ENCODE measurements at places on chromosomes 7 and 10.

DNA sequence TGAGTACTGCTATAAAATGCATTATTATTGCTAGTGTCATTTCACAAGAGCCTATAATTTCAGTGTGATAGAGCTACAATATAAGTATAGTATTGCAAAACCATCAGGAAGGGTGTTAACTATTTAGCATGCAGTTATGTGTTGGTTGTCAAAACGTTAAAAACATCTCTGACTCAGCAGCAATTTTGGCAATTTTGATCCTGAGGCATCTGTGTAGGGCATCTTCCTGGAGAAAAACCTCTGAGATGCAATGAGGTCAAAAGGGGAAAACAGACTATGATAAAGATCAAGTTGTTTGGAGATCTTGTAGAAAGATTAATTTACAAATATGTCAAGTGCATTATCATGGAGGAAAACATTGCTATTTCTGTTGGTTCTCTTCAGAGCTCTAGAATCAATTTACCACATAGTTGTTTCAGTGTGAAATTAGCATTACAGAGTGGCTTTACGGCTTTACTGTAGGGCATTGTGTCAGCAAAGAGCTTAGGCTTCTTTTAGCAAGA is 5.3 kb downstream of the CFTR start:
- DNase-seq, result no peak

DNA sequence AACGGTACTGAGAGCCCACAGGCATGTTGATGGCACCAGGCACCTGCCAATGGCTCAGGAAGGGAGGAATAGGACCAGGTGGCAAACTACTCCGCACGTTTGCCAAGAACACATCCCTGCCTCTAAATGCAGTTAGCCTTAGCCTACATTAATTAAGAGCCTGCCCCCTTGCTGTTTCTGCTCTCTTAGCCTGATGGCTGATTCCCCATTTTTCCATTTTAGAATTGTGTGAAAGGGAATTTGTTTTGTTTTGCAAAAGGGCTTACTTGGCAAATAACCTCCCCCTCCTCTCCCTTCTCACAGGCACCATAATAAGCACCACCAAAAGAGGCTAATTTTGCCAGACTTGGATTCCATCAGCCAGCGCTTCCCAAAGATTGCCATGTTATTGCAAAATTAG is 1203.2 kb downstream of the SORCS3 start:
- DNase-seq, result no peak

DNA sequence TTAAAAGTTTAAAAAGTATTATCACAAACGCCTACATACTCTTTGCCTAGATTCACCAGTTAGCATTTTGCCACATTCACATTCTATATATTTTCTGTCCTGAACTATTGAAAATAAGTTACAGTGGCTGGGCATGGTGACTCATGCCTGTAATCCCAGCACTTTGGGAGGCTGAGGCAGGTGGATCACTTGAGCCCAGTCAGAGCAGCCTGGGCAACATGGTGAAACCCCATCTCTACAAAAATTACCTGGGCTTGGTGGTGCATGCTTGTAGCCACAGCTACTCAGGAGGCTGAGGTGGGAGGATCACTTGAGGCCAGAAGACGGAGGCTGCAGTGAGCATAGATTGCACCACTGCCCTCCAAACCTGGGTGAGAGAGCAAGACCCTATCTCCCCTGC is 5.3 kb downstream of the ARPC1A start:
- no peak for DNase-seq

DNA sequence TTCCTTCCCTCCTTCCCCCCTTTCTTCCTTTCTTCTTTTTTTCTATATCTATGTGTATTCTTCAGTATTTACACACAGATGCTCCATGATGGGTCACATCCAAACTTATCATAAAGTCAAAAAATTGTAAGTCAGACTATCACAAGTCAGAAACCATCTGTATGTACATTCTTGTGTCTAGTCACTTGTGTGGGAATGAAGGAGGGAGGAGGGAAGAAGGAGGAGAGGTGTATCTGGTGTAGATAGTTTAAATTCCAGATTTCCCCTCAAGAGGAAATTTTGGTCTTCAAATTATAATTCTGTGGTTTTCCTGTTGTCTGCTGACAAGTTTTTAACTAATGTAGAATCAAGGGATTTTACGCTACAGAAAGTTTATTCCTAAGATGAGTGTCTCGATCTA is 287.2 kb downstream of the ETV1 start:
- DNase-seq, result no peak

DNA sequence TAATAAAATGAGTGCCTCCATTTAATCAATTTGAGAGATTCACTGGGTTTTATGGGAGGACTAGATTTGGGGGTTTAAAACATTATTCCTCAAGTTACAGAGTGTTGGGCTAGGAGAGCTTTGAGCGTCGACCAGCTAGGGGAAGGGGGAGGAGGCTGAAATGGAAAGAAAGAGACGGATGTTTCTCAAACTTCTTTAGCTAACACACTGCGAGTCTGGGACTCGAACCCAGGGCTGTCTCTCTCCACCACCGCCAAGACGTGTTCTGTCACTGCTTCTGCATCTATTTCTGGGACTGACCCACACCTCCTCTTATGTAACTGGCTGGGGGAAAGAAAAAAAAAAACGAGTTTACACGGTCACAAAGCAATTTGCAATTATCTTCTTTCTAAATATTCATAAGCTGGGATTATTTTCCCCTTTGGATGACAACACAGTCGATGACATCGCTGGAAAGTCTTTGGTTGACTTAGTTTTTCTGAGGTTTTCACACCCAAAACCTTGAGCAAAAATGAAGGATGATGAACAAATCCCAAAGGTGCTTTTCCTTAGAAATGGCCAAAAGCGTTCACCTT is 27.2 kb downstream of the CHST15 start:
- DNase-seq, result no peak

- no peak for DNase-seq
These were observed at the start of gene TMEM178B for GRCh38 chr7:141073641-141074161. TSS of gene TMEM178B (plus strand) at chr7:141074064.

DNA sequence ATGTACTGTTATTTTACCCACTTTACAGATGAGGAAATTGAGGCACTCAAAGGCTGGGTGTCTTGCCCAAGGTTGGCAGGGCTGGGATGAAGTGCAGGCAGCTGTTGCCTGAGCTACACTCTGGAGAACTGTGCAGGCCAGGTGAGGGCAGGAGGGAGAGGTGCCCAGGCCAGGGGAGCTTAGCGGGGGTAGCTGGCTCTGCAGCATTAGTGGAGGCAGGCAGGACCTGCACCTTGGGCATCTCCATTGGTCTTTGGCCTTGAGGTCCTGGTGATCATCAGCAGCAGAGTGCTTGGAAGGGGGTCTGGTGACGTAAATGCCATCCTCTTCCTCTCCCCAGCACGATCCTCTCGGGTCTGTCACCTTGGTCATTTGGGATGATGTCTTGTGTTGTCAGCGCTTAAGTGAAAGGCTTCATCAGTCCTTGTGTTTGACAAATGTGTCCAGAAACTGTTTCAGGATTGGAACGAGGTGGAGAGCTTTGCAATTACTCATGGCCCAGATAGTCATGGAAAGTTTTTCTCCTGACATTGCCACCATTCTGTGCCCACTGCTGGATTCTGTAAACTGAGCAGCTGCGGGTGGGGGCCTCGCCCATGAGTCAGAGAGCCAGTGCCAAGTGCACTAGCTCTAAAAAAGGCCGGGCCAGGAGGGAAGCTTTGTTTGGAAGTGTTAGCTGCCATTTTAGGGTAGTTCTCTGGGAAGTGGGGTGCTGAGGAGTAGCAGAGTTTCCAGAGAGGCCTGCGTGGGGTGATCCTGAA is 47.6 kb downstream of the TSPAN15 start:
- DNase-seq, result no peak

DNA sequence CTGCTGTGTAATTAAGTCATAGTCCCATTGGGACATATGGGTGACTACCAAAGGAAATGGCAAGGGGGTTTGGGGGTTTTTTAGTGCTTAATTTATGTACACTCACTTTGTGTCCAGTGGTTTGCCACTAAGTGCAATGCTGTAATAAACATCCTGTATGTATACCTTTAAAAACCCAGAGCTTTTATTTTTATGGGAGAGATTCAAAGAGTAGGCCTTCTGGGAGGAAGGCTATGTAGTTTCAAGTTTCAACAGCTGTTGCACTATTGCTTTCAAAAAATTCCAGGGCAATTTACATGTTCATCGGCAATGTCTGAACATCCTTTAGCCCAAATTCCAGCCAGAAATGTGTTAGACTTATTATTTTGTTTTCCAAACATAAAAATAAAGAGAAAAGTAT is 744.7 kb downstream of the XPNPEP1 start:
- DNase-seq, result no peak

DNA sequence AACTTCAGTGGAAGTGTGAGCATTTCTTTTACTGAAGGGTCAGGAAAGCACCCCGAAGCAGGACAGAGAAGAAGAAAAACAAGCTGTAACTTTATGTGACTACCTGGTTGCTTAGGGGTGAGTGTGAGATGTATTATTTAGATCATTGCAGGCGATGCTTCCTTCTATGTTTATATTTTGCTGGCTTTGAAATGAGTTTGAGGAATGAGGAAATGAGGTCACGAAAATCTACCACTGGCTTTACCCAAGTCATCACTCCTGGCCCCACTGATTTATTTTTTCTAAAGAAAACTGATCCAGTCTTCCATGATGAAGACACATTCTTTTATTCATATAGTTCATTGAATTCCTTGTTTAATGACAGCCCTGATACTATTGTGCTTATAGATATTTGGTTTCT is 716.6 kb upstream of the FZD8 start:
- DNase-seq, result no peak

DNA sequence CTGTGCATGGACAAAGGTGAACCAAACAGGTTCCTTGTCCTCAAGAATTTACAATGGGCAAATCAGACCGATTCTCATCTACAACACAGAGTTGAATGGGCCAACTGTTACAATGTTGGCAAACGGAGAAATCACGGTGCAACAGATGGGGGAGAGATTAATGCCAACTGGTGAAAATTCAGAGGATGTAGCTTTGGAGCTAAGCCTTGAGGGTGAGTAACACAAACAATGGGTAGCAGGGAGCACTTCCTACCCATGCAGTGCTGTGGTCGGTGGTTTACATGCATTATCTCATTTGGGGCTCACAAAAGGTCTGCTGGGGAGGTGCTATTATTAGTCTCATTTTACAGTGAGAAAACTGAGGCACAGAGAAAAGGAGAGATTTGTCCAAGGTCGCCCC is 902 bp upstream of the NFE2L3 start:
- DNase-seq, result no peak

- no peak for DNase-seq
These were observed 165.7 kb downstream of the HECW1 start for GRCh38 chr7:43278088-43278644.

- no peak for DNase-seq
These were observed 29.3 kb downstream of the COL26A1 start for GRCh38 chr7:101391991-101392390.

DNA sequence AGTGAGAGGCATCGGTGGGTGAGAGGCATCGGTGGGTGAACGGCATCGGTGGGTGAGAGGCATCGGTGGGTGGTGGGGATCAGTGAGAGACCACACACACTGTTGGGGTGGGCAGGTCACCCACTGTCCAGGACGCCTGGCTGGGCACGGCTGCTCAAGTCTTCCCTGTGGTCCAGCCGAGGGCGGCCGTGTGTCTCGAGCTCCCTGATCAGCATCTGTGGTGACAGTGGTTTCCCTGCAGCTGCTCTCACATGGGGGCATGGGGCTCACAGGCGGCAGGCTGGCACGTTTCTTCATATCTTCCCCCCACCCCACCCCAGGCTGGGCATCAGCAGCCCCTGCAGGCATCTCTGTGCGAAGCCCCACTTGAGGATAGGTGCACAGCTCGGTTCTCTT is 78.2 kb downstream of the NKX6-2 start:
- DNase-seq, result no peak

DNA sequence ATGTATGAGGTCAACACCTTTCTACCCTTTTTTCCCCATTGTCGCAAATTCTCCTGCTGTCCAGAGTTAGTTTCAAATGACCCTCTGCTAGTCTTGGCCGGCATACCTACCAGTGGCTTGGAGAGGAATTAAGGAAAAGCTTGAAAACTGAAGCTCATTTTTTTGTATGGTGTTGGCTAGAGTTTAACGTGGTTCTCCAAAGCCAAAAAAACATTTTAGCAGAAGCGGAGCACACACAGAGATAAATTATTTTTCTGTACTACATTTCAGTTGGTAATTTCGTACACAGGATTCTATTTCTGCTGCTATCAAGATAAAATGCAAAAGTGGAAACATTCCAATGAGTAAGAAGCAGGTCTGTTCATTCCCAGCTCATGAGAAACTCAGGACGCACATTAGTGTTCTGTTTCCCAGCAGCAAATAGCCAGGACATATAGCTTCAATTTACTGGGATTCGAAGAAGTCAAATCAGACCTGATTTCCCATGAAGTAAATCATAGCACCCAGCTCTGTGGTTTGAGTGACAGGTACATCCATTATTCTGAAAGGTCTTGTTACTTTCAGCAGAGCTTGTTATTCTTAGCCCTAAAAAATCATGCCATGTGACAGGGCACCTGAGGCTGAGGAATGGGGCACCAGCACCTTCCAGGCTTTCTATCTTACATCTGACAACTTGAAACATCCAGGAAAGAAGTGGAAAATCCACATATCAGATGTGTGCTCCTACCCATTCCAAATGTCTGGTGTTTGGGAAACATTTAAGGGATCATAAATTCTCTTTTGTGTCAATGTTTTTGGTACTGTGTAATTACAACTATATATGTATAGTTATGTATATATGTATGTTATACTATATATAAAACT is 215.9 kb upstream of the C7orf33 start:
- DNase-seq, result no peak

- no peak for DNase-seq
These were observed 339.0 kb upstream of the ZMIZ1 start for GRCh38 chr10:78729800-78730199.

DNA sequence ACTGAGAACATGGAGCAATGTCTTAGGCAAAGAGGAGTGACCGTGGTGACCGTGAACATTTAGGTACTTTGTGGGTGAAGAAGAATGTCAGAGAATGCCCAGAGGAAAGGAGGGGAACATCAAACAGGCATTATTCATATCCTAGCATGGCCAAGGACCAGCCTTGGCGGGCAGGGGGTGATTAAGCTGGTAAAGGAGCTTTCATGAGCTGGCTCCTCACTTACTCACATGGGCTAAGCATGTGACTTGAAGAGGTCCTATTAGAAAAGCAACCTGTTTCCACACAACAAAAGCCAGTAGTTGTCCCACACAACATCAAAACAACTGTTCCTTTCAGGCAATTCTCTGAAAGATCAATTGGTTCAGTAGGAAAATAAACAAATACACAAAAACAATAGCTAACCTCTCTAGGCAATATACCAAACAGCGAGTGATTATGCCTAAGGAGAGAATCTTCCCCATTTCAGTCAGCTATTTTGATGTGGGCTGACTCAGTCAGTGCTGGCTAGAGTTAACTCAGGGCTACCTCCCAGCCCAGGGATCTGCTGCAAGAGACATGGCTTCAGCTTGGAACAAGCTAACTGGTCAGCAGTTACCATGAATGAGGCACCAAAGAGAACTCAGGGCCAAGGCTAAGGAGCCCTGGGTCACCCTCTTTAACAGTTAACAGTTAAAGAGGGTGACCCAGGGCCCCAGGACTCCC is 283.5 kb downstream of the ARHGAP12 start:
- DNase-seq, result no peak

- DNase-seq, result no peak
These were observed 50.2 kb downstream of the CXCL12 start for GRCh38 chr10:44334621-44335184.

- DNase-seq, result no peak
These were observed 35.9 kb upstream of the FZD1 start for GRCh38 chr7:91228327-91228726.

GRCh38 chr10:78033387-78033636 is 351 bp upstream of the RPS24 start:
- DNase-seq, result no peak
